Posterior cingulate gyrus (tissue), 11 donors: ENCODE measurements at places on chromosomes 2 and 18.

DNA sequence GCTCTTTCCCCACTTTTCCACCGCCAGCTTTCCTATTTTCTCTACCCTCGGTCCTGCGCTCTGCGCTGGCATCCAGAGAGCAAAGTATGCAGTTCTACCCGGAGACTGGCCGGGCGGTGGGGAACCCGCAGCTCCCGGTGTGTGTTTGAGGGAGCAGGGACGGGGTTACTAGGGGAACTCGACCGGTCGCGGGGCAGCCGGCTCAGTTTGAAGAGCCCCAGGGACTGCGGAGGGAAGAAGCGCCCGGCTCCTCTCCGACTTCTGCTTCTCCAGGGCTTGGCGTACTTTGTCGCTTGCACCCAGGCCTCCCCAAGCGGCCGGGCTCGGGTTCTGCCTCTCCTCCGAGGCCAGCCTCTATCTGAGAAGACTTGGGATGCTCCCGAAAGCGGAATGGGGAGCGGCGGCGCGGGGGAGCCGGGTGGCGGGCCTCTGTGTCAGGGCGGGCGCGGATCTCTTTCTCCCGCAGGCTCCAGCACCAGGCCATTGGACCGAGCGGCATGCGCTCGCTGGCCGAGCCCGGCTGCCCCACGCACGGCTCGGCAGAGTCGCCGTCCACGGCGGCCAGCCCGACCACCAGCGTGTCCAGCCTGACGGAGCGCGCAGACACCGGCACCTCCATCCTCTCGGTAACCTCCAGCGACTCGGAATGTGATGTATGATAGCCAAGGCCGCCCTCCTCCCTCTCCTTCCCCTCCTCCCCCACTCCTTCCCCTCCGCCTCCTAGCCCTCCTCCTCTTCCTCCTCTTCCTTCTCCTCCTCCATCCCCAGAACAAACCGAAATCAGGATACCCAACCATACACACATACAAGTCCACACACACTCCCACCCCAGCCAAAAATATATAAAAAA is 2.8 kb downstream of the SIX3 start:
- no peak for DNase-seq

DNA sequence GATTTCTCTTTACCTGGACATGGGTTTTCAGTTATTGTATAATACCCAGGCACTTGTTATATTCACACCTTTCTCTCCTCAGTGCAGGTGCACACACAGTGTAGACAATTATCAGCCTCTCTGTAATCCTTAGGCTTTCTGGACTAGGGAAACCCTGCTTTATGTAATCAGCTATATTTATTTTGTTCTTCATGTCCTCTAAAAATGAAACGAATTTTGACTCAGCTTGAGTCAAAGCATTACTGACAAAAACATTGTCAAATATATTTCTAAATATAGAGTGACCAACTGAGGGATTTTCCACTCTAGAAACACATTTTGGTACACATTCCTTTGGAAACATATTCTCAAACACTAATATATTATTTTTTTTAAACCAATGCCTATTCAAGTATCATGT is 144.8 kb upstream of the GULP1 start:
- DNase-seq, result no peak

- DNase-seq, result no peak
Observed at GRCh38 chr2:176432434-176432833, 163.2 kb downstream of the MTX2 start.

- DNase-seq, result no peak
Observed at GRCh38 chr2:64972426-64972825, 16.8 kb upstream of the SLC1A4 start.

- DNase-seq, result no peak
Observed at GRCh38 chr2:7953195-7953594, 728.7 kb upstream of the ID2 start.

GRCh38 chr2:153622285-153622684 is 143.7 kb upstream of the RPRM start:
- DNase-seq, result no peak

DNA sequence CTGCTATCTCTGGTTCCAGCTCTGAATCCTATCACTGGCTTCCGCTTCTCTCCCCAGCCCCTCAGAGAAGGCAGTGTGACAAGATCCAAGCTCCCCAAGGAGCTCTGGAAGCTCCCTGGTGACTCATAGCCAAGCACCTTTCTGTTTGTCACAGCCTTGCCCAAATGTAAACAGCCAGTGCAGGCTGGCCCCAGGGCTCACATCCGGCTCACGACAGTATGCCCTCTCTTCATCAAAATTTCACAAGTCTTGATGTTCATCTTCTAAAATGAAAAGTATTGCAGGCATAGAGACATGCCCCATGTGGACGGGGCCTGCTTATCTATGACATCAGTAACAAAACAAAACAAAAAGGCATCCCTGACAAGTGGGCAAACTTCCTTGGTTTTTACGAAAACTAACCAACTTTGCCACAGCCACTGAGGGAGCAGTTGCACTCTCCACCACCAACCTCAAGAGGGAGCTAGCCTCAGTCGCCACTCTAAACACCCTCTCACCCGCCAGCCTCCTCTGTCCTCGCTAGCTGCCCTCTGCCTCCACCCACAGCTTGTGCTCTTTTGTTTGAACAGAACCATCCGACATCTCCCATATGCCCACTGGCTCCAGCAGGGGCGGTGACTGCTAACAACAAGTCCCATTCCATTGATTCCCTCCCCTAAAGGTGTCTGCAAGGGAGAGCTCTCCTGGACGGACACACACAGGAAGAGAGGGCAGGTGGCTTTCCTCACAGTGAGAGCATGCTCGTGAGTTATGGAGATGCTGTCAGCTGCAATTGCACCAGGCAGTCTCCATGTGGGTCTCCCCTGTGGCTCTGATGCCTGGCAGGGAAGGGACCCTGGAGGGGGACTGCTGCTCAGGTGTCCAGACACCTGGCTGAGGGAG is 71.0 kb upstream of the DAPL1 start:
- peak; percentile 92 for DNase-seq

GRCh38 chr2:145341536-145341935 is 821.6 kb upstream of the ZEB2 start:
- no peak for DNase-seq

DNA sequence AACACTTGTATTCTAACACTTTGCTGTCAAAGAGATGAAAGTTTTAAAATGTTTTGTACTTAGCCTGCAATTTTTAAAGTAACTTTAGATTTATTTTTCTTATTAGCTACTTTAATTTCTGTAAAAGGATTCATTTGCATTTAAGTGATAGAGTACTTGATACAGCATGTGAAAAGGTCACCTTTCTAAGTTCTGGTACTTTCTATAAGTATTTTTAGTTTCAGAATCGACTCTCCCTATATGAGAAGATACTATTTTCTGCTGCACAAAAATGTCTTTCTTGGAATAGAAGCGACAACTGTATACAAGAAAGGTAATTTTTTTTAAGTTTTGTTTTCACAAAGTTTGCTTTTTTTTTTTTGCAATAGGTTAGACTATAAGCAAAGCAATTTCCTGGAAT is 72.9 kb downstream of the METTL8 start:
- no peak for DNase-seq
